Transverse colon (tissue), 4 donors: ENCODE measurements at places on chromosomes 5 and 9. TPM values are rescaled to one million over a fixed set of nuclear protein-coding genes. Genes with fewer than 3 reads are reported as not detected.

The SLC46A2 gene
- total RNA-seq = not detected

The NIPAL4 gene
- total RNA-seq = 0.48 TPM

GRCh38 chr9:16516891-16517290 is 353.6 kb downstream of the BNC2 start:
- peak overlapping the region; percentile 60 for H3K27ac ChIP-seq
- H3K4me3 ChIP-seq = no peak overlapping the region
- no peak for DNase-seq
- peaks cover 5% of the 10 kb centered on the region for H3K4me1 ChIP-seq

DNA sequence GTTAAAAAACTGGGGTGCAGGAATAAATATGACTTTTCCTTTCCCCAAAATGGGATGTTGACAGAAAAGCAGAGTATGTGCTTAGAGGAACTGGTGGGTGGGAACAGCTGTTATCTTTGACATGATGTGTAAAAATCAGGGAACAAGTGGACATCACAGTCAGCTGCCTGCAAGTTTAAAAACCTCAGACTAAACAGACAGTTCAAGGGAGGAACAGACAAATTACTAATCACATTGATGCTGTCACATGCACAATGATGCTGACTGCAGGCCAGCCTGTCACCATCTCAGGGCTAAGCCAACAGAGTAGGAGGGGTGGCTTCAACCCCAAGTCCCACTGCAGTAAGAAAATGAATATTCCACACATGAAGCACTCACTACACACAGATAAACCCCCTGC is 38.2 kb upstream of the UBAP2 start:
- H3K27me3 ChIP-seq = no peaks in the 10 kb centered on the region
- H3K4me1 ChIP-seq = peaks cover 4% of the 10 kb centered on the region
- no peak for DNase-seq
- H3K27ac ChIP-seq = peak overlapping the region; percentile 30

The TRAPPC13 gene
- total RNA-seq = 18.7 TPM

DNA sequence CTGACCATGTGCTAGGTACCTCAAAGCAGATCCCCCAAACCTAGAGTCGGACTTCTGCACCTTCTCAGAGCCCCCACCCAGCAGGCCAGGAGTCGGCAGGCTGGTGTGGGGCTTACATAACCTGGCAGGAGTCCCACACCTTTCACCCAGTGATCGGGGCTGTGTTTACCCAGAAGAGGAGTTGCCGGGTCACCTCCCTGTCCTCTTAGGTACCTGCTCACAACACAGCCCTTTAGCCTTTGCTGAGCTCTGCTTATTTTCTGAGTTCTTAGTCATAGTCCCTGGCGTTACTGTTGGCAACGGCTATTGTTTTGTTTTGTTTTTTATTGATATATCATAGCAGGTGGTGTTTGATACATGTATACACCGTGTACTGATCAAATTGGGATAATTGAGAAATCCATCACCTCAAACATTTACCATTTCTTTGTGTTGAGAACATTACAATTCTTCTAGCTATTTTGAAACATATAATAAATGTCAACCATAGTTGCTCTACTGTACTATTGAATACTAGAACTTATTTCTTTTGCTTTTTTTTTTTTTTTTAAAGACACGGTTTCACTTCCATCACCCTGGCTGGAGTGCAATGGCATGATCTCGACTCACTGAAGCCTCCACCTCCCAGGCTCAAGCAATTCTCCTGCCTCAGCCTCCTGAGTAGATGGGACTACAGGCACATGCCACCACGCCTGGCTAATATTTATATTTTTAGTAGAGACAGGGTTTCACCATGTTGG is 10.4 kb upstream of the EEIG1 start:
- H3K27ac ChIP-seq = peak overlapping the region; percentile 56
- no peaks in the 10 kb centered on the region for H3K36me3 ChIP-seq
- H3K4me1 ChIP-seq = peaks cover 5% of the 10 kb centered on the region

The HTR1A gene
- not detected for total RNA-seq

The NMRK1 gene
- total RNA-seq = 34.3 TPM

- H3K4me3 ChIP-seq = no peak overlapping the region
- H3K27ac ChIP-seq = no peak overlapping the region
- no peaks in the 10 kb centered on the region for H3K4me1 ChIP-seq
- no peaks in the 10 kb centered on the region for H3K27me3 ChIP-seq
- no peak for DNase-seq
Measured at GRCh38 chr5:147051193-147051592, 172.6 kb upstream of the PPP2R2B start.

The ARHGEF28 gene
- total RNA-seq = 18.7 TPM

DNA sequence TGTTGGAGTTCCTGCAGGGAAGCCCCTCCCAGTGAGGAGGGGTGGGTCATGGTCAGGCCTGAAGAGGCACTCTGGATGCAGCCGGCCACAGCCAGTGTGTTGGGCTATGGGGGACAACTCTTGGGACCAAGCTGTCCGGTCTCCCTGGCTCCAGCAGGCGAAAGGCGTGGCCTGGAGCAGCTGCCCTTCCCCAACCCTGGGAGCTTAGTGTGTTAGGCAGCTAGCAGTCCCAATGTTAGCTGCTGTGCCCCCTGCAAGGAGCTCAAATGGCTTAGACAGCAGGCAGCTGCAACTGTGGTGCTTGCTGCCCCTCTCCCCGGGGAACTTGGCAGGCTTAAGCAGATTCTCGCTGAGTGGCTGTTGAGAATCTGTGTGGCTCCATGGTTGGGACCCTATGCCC is 67.5 kb upstream of the ACTBL2 start:
- DNase-seq = no peak
- no peaks in the 10 kb centered on the region for H3K27me3 ChIP-seq
- no peak overlapping the region for H3K27ac ChIP-seq
- no peaks in the 10 kb centered on the region for H3K36me3 ChIP-seq
- H3K4me1 ChIP-seq = no peaks in the 10 kb centered on the region
- H3K4me3 ChIP-seq = no peak overlapping the region

GRCh38 chr5:99320436-99320835 is 391.6 kb upstream of the CHD1 start:
- no peak overlapping the region for H3K27ac ChIP-seq
- H3K27me3 ChIP-seq = no peaks in the 10 kb centered on the region
- peaks cover 6% of the 10 kb centered on the region for H3K4me1 ChIP-seq
- H3K4me3 ChIP-seq = no peak overlapping the region

The AHRR gene
- total RNA-seq = 1.5 TPM

The GABRB2 gene
- total RNA-seq = 0.64 TPM

The MSMP gene
- not detected for total RNA-seq

The SNCAIP gene
- total RNA-seq = 1.6 TPM

DNA sequence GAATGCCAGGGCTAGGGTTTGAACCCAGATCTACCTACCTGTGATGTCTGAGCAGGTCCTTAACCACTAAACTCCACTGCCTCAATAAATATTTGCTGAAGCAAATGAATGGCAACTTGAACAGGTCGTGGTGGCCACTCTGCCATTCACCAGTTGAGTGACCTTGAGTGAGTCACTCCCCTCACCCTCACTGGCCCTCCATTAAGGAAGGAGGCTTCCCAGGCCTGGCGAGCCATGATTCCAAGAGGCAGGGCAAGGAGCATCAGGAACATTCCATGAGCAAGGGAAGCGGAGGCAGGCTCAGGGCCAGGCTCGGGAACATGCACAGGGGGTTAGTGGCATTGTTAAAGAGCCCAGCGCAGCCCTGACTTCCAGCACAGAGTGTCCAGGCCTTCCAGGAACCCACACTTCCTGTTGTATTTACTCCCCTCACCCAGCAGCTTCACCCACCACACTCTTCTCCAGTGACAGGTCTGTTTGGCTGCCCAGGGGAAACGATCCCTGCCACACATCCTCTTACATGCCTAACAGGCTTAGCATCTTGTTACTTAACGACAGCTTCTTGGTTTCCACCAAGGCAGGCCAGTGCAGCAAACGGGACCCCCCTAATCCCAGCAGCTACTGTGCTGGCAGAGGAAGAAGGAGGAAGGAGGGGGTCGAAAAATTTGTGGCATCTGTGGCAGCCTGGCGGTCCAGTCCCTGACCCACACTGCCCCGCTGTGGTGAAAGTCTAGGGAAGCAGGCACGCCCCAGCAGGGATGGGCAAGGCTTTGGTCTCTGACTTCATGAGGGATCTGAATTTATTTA is 43.7 kb upstream of the TTC1 start:
- H3K27me3 ChIP-seq = peaks cover 15% of the 10 kb centered on the region
- H3K36me3 ChIP-seq = no peaks in the 10 kb centered on the region
- no peak overlapping the region for H3K27ac ChIP-seq
- H3K4me1 ChIP-seq = no peaks in the 10 kb centered on the region

The LHX6 gene
- 0.68 TPM for total RNA-seq

GRCh38 chr5:88085462-88085861 is 183.2 kb downstream of the TMEM161B start:
- DNase-seq = no peak
- H3K4me3 ChIP-seq = no peak overlapping the region
- H3K27me3 ChIP-seq = no peaks in the 10 kb centered on the region
- no peaks in the 10 kb centered on the region for H3K4me1 ChIP-seq

DNA sequence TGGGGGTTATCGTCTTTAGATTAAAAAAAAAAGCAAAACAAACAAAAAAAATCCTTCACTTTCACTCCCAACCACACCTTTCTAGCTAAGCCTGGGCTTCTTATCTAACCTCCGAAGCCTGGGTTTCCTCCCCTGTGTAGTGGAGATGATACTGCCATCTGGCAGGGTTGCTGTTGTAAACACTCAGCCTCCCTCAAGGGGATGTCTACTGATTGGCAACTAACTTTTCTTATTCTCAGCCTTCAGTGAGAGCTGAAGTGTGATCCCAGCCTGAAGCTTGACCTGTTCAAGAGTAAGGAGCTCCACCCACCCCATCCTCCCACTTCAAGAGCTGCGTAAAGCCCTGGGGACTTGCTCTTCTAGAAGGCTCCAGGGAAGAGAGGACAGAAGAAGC is 21.5 kb upstream of the WWC1 start:
- H3K4me1 ChIP-seq = peaks cover 16% of the 10 kb centered on the region
- DNase-seq = no peak
- peak overlapping the region; percentile 21 for H3K27ac ChIP-seq
- H3K4me3 ChIP-seq = no peak overlapping the region

The PCDHAC1 gene
- 0.82 TPM for total RNA-seq

DNA sequence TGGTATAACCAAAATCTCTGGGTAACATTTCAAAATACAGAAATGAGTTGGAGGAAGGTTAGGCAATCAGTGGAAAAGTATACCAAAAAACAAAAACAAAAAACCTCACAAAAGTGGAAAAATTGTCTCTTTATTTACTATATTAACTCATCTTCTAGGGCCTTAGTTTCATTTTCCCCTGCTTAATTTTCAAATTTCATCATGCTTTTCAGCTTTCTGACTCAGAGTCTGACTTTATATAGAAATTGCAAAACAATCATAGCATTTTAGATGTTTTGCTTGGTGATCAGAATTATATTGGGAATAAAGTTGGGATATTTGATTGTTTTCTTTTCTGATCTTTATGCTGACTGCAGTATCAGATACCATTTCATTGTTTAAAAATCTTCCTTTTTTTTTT is 257.0 kb upstream of the PRR16 start:
- no peaks in the 10 kb centered on the region for H3K4me1 ChIP-seq
- no peaks in the 10 kb centered on the region for H3K27me3 ChIP-seq
- no peak overlapping the region for H3K27ac ChIP-seq

- no peaks in the 10 kb centered on the region for H3K27me3 ChIP-seq
- H3K36me3 ChIP-seq = no peaks in the 10 kb centered on the region
- DNase-seq = no peak
- no peak overlapping the region for H3K4me3 ChIP-seq
- no peak overlapping the region for H3K27ac ChIP-seq
Measured at GRCh38 chr5:98807806-98808205, 34.3 kb downstream of the RGMB start.

DNA sequence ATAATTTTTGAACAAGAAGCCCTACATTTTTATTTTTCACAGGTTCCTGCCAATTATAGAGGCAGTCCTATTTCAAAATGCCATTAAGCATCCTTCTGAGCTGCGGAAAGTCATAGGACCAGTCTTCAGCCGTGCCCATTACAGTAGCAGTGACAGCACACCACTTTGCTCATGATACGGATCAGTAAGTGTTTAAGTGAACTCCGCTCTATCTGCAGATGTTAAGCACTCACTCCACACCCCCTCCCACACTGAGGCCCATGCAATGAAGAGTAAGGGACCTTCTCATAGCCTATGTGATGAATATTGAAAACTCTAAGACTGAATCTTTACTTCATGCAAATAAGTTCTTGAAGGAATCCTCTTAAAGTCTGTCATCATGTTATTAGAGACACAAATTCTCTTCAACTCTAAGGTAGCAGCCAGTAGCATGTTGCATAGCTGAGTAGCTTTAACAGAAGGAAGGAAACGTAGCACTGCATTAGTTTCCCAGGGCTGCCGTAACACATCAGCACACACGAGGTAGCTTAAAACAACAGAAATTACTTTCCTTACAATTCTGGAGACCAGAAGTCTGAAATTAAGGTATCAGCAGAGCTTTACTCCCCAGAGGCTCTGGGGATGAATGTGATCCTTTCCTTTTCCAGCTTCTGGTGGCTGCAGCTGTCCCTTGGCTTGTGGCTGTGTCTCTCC is 20.3 kb upstream of the TAF11L2 start:
- no peak for DNase-seq
- no peaks in the 10 kb centered on the region for H3K4me1 ChIP-seq
- H3K4me3 ChIP-seq = no peak overlapping the region
- H3K36me3 ChIP-seq = no peaks in the 10 kb centered on the region
- no peaks in the 10 kb centered on the region for H3K27me3 ChIP-seq

GRCh38 chr5:76114179-76114851 is 31.1 kb downstream of the SV2C start:
- H3K4me1 ChIP-seq = peaks cover 8% of the 10 kb centered on the region
- no peaks in the 10 kb centered on the region for H3K27me3 ChIP-seq
- no peaks in the 10 kb centered on the region for H3K36me3 ChIP-seq
- H3K4me3 ChIP-seq = no peak overlapping the region
- peak overlapping the region; percentile 52 for H3K27ac ChIP-seq
- peak; percentile 80 for DNase-seq

The NTRK2 gene
- 2.2 TPM for total RNA-seq

The GRXCR2 gene
- not detected for total RNA-seq

GRCh38 chr9:128340691-128341434 is 536 bp downstream of the SLC27A4 start:
- DNase-seq = peak; percentile 27
- H3K27me3 ChIP-seq = no peaks in the 10 kb centered on the region
- H3K4me3 ChIP-seq = peak overlapping the region; percentile 81

The TEK gene
- 1.5 TPM for total RNA-seq

The TXNDC8 gene
- not detected for total RNA-seq

The GMCL2 gene
- not detected for total RNA-seq

GRCh38 chr5:68267066-68267465 is 51.5 kb downstream of the PIK3R1 start:
- no peak for DNase-seq
- no peak overlapping the region for H3K4me3 ChIP-seq
- no peaks in the 10 kb centered on the region for H3K36me3 ChIP-seq
- H3K4me1 ChIP-seq = peaks cover 77% of the 10 kb centered on the region
- H3K27me3 ChIP-seq = no peaks in the 10 kb centered on the region

GRCh38 chr5:55856516-55857246 is 5.5 kb downstream of the IL31RA start:
- H3K4me1 ChIP-seq = no peaks in the 10 kb centered on the region
- DNase-seq = no peak
- H3K27ac ChIP-seq = no peak overlapping the region
- H3K36me3 ChIP-seq = no peaks in the 10 kb centered on the region
- H3K4me3 ChIP-seq = no peak overlapping the region
- no peaks in the 10 kb centered on the region for H3K27me3 ChIP-seq

The ARID3C gene
- not detected for total RNA-seq

The NMUR2 gene
- total RNA-seq = not detected
